ENCODE measurements at places on chromosomes 6 and 20.

DNA sequence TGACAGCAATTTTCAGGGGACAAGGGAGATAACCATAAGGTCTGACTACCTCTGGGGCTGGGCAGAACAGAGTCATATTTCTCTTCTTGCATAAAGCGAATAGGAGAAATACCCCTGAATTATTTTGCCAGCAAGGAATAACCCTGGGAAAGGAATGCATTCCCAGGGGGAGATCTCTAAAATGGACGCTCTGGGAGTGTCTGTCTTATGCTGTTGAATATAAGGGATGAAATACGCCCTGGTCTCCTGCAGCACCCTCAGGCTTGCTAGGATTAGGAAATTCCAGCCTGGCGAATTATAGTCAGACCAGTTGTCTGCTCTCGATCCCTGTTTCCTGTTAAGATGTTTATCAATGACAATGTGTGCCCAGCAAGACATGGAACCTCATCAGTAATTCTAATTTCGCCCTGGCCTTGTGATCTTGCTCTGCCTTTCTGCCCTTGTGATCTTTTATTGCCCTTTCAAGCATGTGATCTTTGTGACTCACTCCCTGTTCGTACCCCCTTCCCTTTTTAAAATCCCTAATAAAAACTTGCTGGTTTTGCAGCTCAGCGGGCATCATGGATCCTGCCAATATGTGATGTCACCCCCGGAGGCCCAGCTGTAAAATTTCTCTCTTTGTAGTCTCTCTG, 221.6 kb upstream of the HS3ST5 start:
- H3K4me1 ChIP-seq, result no peaks in the 10 kb centered on the region
- no peaks in the 10 kb centered on the region for H3K36me3 ChIP-seq
- no peaks in the 10 kb centered on the region for H3K27me3 ChIP-seq
- DNase-seq, result no peak
- no peak overlapping the region for H3K4me3 ChIP-seq

DNA sequence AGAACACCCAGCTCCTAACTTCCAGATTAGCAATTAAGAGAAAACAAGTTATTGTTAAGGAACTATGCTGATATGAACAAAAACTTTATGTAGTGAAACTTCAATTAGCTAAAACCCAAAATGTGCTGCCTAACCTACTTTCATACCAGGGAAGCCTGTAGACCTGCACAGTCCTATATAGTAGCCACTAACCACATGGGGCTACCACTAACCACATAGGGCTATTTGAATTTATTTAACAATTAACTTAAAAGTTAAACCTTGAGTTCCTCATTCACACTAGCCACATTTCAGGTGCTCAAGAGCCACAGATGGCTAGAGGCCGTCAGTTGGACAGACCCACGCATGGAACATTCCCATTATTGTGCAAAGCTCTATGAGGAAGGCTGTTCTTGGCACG, 72.4 kb upstream of the LAMP5 start:
- peaks cover 39% of the 10 kb centered on the region for H3K36me3 ChIP-seq
- DNase-seq, result no peak
- no peaks in the 10 kb centered on the region for H3K27me3 ChIP-seq
- H3K27ac ChIP-seq, result no peak overlapping the region
- H3K4me3 ChIP-seq, result no peak overlapping the region

DNA sequence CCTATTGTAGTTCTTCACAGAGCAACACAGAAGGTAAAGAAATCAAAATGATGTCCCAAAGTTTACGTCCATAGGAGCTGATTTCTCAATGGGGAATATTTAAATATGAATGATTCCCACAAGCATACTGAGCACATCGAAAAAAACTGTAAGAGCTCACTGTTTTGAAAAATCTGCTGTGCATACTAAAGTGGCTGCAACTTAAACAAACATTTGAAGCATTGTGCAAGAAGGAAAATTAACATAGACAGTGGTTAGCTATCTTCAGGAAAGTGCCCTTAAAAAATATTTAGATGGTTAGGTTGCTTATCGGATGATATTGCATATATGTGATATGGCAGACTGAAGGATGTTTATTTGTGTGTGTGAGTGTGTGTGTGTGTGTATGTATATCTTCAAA, 747.6 kb downstream of the RFPL4B start:
- H3K36me3 ChIP-seq, result no peaks in the 10 kb centered on the region
- H3K4me3 ChIP-seq, result no peak overlapping the region
- no peak for DNase-seq

DNA sequence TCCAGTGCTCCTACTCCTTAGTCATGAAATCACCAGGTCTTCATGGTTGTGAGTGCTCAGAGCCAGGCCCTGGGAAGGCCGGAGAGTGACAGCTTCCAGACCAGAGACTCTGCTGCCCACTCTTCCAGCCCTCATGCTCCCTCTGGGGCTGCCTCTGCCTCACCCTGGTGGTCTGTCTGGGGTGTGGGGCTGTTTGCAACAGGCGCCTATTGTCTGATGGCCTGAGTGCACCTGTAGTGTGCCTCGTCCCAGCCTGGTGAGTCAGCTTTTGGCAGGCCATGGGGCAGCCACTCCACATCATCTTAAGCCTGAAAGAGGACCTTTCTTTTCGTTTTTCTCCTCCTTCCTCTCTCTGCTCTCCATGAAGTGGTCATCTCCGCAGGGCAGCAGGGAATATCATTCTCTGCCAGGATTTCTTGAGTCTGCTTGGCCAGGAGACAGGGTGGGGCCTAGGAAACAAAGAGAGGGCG, 173.8 kb downstream of the VEGFA start:
- H3K4me3 ChIP-seq, result no peak overlapping the region
- H3K27ac ChIP-seq, result no peak overlapping the region
- no peaks in the 10 kb centered on the region for H3K4me1 ChIP-seq

- no peak overlapping the region for H3K27ac ChIP-seq
- no peaks in the 10 kb centered on the region for H3K27me3 ChIP-seq
- H3K36me3 ChIP-seq, result no peaks in the 10 kb centered on the region
- no peak for DNase-seq
- no peak overlapping the region for H3K4me3 ChIP-seq
- H3K4me1 ChIP-seq, result peaks cover 20% of the 10 kb centered on the region
Observed at GRCh38 chr6:108766886-108767285, 81.3 kb upstream of the ARMC2 start.

GRCh38 chr6:121879149-121879548, 443.7 kb downstream of the GJA1 start:
- H3K4me1 ChIP-seq, result no peaks in the 10 kb centered on the region
- H3K36me3 ChIP-seq, result no peaks in the 10 kb centered on the region
- H3K27me3 ChIP-seq, result no peaks in the 10 kb centered on the region
- no peak for DNase-seq
- no peak overlapping the region for H3K27ac ChIP-seq
- no peak overlapping the region for H3K4me3 ChIP-seq

- no peaks in the 10 kb centered on the region for H3K4me1 ChIP-seq
- no peaks in the 10 kb centered on the region for H3K36me3 ChIP-seq
- no peak overlapping the region for H3K27ac ChIP-seq
- H3K27me3 ChIP-seq, result no peaks in the 10 kb centered on the region
Observed at GRCh38 chr6:156427345-156427744, 349.8 kb upstream of the ARID1B start.

DNA sequence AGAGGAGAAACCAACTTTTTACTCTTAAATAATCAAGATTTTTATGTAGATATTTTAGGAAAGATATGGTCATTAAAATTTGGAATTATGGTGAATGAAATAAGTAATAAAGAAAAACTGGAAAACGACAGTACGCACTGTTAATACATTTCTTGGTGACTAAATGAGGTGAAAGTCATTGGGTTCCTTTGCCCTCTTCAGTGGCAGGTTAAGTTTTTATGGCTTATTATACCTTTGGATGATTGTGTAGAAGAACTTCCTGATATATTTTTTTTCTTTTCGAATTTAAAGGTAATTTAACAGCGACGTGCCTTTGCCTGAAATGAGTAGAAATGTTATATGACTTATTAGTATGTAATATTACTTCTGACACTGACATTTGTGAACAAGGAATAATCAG, 43.4 kb downstream of the FOXO3 start:
- DNase-seq, result no peak
- no peaks in the 10 kb centered on the region for H3K27me3 ChIP-seq
- no peak overlapping the region for H3K4me3 ChIP-seq
- H3K27ac ChIP-seq, result peak overlapping the region; percentile 31
- H3K36me3 ChIP-seq, result no peaks in the 10 kb centered on the region

DNA sequence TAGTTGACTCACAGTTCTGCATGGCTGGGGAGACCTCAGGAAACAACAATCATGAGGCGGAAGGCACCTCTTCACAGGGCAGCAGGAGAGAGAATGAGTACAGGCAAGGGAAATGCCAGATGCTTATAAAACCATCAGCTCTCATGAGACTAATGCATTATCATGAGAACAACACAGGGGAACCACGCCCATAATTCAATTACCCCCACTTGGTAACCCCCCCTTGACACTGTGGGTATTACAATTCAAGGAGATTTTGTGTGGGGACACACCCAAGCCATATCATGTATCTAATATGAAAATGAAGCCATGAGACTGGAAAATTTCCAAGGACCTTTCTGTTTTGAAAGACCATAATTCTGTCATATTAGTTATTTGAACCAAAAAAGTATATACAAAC, 342.4 kb upstream of the PLCB4 start:
- no peak overlapping the region for H3K4me3 ChIP-seq
- H3K27me3 ChIP-seq, result no peaks in the 10 kb centered on the region
- H3K4me1 ChIP-seq, result no peaks in the 10 kb centered on the region

GRCh38 chr6:91895599-91896285, 1308.9 kb upstream of the MAP3K7 start:
- no peak overlapping the region for H3K27ac ChIP-seq
- no peaks in the 10 kb centered on the region for H3K4me1 ChIP-seq
- H3K27me3 ChIP-seq, result no peaks in the 10 kb centered on the region
- H3K36me3 ChIP-seq, result no peaks in the 10 kb centered on the region
- DNase-seq, result no peak
- no peak overlapping the region for H3K4me3 ChIP-seq

- no peaks in the 10 kb centered on the region for H3K36me3 ChIP-seq
- no peak overlapping the region for H3K27ac ChIP-seq
- no peak for DNase-seq
- no peaks in the 10 kb centered on the region for H3K4me1 ChIP-seq
- no peaks in the 10 kb centered on the region for H3K27me3 ChIP-seq
- H3K4me3 ChIP-seq, result no peak overlapping the region
Observed at GRCh38 chr20:18360635-18361034, 72.3 kb downstream of the ZNF133 start.

DNA sequence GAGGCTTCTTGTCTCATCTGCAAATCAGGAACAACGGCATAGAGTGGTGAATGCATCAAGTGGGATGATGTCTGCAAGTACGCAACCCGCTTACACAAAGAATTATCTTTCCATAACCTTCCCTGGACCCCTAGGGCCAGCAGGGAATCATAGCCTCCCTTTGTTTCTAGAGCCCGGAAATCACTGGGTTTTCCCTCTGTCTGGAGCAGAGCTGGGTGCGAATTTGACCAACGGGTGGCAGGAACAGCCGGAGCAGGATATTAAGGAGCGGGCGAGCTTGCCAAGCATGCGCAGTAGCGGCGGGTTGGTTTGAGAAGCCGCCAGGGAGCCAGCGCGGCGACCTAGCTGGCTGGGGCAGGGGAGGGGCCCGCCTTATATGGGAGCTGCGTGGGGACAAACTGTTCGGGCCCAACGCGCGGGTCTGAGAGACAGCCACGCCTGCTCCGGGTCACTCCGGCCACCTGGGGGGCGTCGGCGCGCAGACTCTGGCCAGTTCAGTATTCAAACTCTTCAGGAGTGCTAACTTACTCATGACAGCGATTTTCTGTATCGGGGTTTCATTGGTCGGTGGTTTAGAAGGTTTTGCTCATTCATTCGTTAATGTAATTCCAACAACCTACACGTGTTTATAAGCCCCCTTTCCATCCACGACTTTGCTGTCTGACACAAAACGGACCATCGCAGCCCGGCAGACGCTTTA, 1.6 kb upstream of the KIF16B start:
- peaks cover 18% of the 10 kb centered on the region for H3K4me1 ChIP-seq
- no peaks in the 10 kb centered on the region for H3K36me3 ChIP-seq
- peak overlapping the region; percentile 89 for H3K4me3 ChIP-seq
- DNase-seq, result peak; percentile 92
